ENCODE measurements at places on chromosomes 7 and 10.

DNA sequence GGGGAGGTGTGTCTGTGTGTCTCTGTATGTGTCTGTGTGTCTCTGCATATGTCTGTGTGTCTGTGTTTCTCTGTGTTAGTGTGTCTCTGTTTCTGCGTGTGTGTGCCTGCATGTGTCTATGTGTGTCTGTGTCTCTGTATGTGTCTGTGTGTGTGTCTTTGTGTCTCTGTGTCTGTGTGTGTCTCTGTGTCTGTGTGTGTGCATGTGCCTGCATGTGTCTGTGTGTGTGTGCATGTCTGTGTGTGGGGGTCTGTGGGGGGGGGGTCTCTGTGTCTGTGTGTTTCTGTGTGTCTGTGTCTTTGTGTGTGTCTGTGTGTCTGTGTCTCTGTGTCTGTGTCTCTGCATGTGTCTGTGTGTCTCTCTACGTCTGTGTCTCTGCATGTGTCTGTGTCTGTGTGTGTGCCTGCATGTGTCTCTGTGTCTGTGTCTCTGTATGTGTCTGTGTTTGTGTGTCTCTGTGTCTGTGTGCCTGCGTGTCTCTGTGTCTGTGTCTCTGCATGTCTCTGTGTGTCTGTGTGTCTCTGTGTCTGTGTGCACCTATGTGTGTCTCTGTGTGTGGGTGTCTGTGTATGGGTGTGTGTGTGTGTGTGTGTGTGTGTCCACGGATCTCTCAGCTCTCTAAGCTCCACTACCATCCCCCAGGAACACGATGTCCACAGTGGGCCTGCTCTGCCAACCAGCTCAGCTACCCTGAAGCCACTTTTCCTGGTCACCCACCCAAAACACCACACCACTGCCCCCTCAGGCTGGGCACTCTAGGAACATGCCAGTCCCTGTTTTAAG is 41.7 kb downstream of the RASGEF1A start:
- no peak for DNase-seq

- DNase-seq: no peak
These were observed 25.3 kb upstream of the EPC1 start for GRCh38 chr10:32372000-32372875.

- no peak for DNase-seq
These were observed 19.8 kb downstream of the COL1A2 start for GRCh38 chr7:94414481-94414880.

DNA sequence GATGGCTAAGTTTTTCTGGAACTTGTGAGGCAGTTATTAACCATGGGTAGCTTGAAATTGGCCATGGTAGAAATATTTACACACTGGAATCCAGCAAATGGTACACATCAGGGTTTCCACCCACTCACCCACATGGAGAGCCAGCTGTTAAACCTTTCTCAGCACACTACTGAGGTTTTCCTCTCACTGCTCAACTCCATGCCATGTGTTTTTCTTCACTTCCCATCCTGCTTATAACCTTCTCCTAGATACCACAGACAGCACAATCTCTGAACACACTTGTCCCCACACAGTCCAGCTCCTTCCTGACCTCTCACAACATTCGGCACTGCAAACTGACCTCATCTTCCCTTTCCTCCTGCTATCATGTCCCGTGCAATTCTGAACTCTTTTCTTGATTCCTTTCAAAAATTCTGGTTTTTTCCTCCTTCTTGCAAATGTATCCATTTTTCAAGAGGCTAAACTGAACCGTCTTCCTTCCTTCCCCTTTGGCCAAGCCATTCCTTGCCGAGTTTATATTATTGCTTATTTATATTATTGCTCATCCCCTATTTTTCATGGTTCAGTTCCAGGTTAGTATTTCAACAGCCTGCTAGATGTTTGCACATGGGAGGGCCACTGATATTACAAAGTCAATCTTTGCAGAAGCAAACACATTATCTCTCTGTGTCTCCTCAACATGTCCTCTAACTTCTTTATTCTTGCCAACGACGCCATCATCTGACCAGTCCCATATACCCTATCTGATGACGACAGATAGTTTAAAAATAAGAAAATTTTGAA is 606.4 kb downstream of the SORCS1 start:
- DNase-seq: no peak

- no peak for DNase-seq
These were observed 121.9 kb downstream of the MAD1L1 start for GRCh38 chr7:2110610-2111396.

- DNase-seq: no peak
These were observed 1.4 kb downstream of the SUPV3L1 start for GRCh38 chr10:69181433-69181832.

DNA sequence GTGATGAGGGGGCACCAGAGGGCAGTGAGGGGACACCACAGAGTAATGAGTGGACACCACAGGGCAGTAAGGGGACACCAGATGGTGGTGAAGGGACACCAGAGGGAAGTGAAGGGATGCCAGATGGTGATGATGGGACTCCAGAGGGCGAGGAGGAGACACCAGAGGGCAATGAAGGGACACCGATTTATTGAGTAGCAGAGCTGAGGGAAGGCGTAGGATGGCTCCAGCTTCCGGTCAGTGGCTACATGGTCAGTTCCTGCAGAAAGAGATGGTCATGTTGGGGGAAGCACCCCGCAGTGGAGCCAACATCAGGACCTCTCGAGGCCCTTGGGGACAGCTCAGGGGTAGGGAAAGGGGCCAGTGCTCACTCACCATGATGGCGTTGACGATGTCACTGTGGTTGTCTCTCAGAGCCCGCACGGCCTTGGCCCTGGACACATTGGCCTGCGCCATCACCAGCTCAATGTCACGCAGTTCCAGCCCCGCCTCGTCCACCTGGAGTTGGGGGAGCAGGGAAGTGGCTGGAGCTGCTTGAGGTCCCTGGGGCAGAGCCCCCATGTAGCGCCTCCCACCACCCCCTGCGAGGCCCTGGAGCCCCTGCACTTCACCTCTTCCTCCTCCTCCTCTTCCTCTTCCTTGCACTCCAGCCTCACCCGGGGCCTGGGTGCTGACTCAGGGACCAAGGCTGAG is 8.4 kb downstream of the NACAD start:
- DNase-seq: no peak

- no peak for DNase-seq
These were observed 7.1 kb downstream of the SHH start for GRCh38 chr7:155804897-155805825.

- no peak for DNase-seq
These were observed 49.6 kb downstream of the ANKIB1 start for GRCh38 chr7:92295391-92295790.

- DNase-seq: no peak
These were observed 303.7 kb downstream of the PRPF18 start for GRCh38 chr10:13890233-13891127.

- no peak for DNase-seq
These were observed 260.9 kb downstream of the AHR start for GRCh38 chr7:17559388-17559787.

GRCh38 chr7:26584326-26584725 is 280.1 kb downstream of the SKAP2 start:
- no peak for DNase-seq

DNA sequence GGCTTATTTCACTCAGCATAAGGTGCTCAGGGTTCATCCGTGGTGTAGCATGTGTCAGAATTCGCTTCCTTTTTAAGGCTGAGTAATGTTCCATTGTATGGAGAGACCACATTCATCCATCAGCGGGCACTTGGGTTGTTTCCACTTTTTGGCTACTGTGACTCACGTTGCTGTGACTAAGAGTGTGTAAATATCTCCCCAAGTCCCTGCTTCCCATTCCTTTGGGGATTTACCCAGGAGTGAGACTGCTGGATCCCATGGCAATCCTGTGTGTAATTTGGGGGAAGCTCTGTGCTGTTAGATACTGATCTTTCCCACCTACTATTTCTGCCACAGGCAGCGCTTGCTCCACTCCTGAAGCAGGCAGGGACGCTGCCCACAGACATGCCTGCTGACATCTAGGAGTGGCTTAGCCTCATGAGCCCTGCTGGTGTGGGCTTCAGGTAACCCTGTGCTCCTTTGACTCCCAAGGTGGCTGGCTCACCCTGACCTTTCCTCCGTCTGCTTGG is 346.0 kb downstream of the FRMD4A start:
- no peak for DNase-seq

DNA sequence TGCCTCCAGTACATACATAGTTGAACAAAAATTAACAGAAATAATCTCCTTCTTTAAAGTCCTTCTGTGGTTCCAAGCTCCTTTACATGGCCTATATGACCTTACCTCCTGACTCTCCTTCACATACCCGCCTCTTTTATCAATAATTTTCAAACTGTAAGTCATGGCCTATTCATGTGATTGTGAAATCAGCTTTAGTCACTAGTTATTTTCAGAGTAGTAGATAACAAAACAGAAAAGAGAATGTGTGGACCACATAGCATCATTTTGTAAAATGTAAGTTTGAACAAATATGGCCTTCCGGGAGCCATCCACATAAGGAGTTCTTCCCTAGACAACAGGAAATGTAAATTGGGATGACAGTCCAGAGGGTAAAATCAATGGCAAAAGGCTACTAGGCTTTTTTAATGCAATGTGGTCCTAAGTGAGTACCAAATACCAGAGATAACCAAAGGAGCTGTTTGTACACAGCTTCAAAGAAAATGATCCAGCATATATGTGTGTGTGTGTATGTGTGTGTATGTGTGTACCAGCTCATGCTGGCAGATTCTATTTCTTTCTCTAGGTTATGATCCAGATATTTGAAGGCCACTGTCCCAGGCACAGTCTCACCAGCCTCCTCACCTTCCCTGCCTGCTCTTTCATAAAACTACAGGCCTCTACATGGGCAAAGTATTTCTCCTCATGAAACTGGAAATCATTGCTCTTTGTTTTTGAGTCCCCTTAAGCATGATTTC is 12.3 kb upstream of the FAM133B start:
- no peak for DNase-seq

DNA sequence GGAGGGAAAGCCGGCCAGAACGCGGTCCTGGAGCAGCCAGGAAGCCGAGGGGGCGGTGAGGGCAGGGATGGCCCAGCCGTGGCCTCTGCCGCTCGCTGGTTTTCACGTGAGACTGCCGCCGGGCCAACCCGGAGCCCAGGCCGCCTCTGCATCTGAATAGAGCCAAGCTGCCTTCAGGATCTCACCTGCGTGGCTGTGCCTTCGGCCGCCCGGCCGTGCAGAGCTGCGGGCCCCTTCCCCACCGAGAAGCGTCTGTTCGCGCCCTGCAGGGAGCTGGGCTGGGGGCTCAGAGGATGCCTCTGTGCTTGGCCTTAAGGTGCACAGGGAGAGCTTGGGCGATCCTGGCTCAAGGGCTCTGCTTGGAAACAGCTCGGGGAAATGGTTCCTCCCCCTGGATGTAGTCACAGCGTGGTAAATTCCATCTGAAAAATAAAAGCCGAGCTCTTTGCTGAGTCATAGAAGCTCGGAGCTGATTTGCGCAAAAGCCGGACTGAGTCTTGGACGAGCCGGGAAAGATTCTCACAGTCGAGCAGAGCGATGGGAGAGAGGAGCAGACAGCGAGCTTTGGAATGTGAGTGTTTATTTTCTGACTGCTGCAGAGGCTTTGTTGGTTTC is at the start of gene JAKMIP3:
Gene JAKMIP3, plus strand, starts transcription at position 456 of the 615 bp plus-strand sequence. CDS start 38,863 bp downstream, outside the sequence.
- no peak for DNase-seq

GRCh38 chr7:73520673-73521635 is 1.1 kb downstream of the BAZ1B start:
- no peak for DNase-seq

GRCh38 chr7:55536619-55537457 is 35.5 kb downstream of the VOPP1 start:
- no peak for DNase-seq

GRCh38 chr7:50497068-50497642 is 47.0 kb upstream of the FIGNL1 start:
- DNase-seq: no peak

DNA sequence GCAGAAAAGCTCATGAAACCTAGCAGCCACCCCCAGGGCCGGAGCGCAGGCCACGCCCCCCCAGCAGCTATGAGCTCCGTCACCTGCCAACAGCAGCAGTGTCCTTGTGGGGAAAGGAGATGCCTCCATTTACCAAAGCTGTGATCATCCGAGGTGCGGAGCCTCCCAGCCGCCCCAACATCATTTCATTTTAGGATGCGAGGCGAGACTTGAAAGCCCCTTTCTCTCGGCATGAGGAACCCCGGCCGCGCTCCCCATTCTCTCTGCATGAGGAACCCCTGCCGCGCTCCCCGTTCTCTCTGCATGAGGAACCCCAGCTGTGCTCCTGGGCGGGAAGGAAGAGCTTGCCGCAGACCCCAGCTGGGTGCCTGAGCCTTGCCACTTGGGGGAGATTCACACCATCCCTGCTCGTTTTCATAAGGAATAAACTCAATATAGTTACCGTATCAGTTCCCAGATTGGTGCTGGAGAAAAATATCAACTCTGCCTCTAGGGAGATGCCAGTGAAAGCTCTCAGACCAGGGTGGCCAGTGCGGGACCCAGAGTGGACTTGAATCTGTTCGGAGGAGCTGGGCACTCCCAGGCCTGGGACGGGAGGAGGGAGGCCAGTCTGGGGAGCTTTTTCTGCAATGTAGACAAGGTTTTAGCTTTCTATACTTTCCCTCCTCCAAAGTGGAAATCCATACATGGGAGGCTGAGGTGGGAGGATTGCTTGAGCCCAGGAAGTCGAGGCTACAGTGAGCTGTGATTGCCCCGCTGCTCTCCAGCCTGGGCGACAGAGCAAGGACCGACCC is 35.0 kb downstream of the JAKMIP3 start:
- no peak for DNase-seq

Data from stimulated activated CD4-positive, alpha-beta T cell treated with anti-CD3 and anti-CD28 coated beads, TNF-alpha, amount 100 ng/mL, for 24 hours (primary cell).